Activated T-cell treated with anti-CD3 and anti-CD28 coated beads, Interleukin-2, amount 50 U/mL, for 72 hours (primary cell): ENCODE measurements at places on chromosomes 6 and 20. TPM values are rescaled to one million over a fixed set of nuclear protein-coding genes. Genes with fewer than 3 reads are reported as not detected.

SRSF12 gene
- 0.46 TPM for total RNA-seq

SLPI gene
- total RNA-seq: not detected

IL17A gene
- 2.8 TPM for total RNA-seq

IP6K3 gene
- not detected for total RNA-seq

CST2 gene
- total RNA-seq: not detected

TSBP1 gene
- total RNA-seq: not detected

MCHR2 gene
- not detected for total RNA-seq

DNA sequence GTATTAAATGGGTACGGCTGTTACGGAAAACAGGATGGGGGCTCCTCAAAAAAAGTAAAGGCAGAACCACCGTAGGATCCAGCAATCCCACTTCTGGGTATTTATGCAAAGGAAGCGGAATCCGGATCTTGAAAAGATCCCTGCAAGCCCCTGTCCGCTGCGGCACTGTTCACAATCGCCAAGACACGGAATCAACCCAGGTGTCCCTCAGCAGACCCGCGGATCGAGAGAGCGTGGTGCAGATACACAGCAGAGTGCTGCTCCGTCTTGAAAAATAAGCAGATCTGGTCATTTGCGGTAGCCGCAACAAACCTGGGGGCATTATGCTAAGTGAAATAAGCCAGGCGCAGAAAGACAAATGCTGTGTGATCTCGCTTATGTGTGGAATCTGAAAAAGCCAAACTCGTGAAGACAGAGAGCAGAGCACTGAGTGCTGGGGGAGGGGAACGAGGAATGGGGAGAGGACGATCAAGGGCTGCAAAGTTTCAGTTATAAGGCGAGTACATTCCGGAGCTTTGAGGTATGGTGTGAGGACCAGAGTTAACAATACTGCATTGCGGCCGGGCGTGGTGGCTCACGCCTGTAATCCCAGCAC is 41.3 kb downstream of the NTSR1 start:
- no peak for DNase-seq

DNA sequence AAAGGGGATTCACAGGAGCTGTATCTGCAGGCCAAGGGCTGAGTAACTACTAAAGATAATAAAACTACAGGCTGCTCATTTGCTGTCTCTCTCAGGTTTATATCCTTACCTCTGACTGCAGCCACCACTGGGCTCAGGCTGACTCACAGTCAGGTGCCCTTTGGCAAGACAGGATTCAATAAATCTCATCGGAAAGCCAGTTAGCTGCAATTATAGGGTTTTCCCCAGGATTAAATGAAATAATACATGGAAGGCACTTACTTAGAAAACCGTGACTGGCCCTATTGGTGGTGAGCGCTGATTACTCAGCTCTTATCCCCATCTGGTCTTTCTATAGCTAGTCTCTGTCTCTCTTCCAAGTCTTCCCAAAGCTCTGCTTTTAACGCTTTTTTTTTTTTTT is 26.4 kb downstream of the RMND1 start:
- DNase-seq: no peak

- DNase-seq: no peak
These were observed 230.9 kb upstream of the DTNBP1 start for GRCh38 chr6:15893556-15894253.

GRCh38 chr6:113050010-113050858 is 703.1 kb downstream of the RFPL4B start:
- DNase-seq: no peak

GRCh38 chr6:39693206-39693605 is 32.0 kb downstream of the KIF6 start:
- no peak for DNase-seq

GRCh38 chr6:21395121-21395520 is 198.4 kb upstream of the SOX4 start:
- no peak for DNase-seq

DNA sequence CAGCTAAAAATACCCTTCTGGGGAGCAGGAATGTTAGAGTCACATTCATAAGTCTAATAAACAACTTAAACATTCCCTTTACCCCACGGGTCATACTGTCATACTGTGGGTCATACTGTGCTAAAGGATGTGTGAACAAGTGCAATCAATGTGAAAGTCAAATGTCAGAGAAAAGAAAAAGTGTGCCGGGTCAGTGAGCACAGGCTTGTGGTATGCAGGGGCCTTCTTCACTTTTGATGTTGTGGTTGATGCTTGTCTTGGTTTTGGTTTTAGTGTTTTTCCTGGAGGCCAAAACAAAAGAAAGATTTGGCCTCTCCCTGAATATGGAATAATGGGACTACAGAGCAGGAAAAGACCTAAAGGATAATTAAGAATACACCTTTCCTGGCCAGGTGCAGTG is 267.9 kb upstream of the PLN start:
- no peak for DNase-seq

DNA sequence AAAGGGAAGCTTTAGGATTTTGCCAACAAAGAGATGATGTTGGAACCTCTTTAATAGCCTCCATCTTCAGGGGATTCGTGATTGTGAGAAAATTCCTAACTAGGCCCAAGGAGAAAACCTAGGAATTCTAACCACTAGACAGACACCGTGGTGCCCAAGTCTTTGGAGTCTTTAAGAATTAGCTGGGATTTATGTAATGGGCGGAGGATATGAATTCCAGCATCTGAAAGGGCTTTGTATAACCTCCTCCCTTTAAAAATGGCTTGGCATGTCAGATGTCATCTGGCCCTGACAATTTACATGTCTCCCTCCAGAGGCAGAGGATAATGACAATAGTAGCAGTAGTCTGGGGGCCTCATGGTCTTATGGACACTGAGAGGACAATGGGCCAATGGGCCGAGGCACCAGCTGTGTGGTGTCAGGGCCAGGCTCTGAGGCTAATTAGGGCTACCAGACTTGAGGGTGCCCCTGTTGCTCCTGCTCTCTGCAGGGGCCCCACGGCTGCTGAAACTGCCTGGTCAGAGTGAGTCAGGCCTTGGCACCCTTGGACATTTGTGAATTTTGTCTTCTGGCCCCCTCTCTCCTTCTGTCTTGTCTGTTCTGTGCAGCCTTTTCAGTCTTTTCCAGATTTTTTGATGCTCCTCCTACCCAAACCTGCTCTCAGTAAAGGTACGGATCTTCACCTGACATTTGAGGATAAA is 113.9 kb downstream of the EDN1 start:
- no peak for DNase-seq

- no peak for DNase-seq
These were observed 38.8 kb downstream of the CPNE5 start for GRCh38 chr6:36800223-36801076.

- no peak for DNase-seq
These were observed 114.9 kb downstream of the CDH4 start for GRCh38 chr20:61366914-61367313.
